ENCODE measurements at places on chromosomes 12 and 14.
A peak's percentile ranks its signal among the peaks of the same experiment; 100 is the strongest.

DNA sequence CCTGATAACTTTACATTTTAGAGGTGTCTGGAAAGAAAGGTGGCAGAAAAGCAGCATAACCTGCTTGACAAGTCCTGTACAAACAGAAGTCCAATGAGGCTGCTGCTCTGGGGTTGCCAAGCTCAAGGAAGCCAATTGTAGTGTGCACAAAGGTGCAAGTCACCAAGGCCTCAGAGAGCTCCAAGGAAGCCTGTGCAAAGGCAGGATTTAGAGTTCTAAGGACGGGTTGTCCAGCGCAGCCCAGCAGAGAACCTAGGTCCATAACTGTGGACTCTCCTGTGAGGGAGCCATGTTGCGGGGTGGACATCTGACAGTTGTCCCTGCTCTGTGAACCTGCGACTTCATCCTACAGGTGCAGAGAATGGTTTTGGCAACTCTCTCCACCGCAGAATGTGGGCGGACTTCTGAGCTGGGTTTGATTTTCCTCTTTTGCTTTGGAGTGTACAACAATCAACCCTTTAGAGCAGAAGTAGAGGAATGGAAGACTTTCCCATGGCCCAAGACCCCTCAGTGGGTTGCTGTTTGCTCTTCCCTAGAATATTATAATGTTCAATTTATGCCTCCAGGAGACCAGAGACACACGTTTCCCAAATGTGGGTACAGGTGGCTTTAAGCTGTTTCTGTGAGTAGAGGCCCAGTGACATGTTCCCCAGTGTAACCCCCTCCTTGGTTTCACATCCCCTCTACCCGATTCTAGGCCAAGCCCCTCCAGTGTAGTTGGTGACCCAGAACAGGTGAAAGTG, 81.0 kb downstream of the ETV6 start:
- no peak for DNase-seq

DNA sequence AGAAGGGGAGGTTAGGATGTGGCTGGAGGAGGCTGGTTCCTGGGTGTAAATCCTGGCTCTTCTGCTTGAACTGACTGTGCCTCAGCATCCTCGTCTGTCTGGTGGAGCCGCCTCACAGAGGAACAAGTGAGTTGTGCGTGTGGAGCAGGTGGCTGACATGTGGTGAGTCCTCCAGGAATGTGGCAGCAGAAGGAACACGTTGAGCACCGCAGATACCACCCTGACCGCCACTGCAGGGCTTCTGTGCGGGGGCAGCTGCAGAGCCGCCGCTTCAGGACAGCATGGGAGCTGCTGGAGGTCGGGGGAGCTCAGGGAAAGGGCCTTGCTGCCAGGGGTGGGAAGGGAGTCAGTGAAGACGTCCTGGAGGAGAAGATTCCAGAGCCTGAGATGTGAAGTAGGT, 48.9 kb downstream of the TRAF3 start:
- no peak for DNase-seq

GRCh38 chr14:60657456-60658210, 8.4 kb upstream of the SIX1 start:
- DNase-seq = no peak

DNA sequence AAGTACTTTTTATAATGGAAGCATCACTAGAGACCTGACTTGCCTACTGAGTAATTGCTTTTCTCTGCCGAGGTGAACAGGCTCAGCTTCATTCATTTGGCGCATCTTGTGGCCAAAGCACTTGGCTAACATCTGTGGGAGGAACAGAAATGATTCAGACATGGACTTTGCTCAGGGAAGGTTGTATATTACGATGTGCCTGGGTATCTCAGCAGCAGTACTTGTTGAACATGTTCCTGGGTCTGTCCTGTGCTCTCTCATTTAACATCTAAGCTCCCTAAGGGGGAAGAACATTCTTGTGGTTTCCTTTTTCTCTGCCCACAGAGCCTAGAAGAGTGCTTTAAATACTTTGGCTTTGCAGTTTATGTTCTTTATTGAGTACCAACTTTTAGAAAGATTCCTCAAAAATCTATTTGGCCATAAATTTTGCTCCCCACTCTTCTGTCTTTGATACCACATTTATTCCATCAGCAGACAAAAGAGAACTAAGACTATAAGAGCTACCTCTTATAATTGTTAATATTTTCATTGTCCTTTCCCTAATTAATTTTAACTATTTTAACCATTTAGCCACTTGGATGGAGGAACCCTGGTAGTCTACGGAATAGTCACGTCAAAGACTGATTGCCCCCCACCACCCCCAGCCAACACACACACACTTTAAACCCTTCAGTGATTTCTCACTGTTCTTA, 101.2 kb upstream of the EGLN3 start:
- no peak for DNase-seq

DNA sequence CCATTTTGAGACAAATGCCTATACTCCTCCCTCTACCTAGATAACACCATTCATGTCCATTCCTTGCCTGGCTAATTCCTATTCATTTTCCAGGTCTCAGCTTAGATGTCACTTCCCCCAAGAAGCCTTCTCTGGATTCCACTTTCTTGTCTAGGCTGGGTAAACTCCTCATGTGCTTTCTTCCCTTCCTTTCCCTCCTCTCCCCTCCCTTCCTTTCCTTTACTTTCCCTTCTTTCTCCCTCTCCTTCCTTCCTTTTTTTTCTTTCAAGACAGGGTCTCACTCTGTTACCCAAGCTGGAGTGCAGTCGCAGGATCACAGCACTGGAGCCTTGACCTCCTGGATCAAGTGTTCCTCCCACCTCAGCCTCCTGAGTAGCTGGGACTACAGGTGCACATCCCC, 3.5 kb upstream of the UTP20 start:
- no peak for DNase-seq

DNA sequence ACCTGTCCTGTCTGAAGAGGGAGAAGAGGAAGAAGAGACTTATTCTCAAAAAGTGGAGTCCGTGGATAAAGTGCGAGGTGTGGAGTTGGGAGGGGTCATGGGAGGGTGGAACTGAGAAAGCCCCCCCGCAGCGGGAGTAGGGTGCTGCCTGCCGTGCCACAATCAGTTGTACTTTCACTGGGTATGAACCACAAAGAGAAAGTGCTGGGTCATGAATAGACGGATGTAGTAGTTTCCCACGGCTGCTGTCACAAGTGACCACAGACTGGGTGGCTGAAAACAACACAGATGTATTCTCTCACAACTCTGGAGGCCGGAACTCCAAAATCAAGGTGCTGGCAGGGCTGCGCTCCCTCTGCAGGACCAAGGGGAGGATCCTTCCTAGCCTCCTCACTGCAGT, 5.5 kb downstream of the DNAH10 start:
- DNase-seq = peak; percentile 29

DNA sequence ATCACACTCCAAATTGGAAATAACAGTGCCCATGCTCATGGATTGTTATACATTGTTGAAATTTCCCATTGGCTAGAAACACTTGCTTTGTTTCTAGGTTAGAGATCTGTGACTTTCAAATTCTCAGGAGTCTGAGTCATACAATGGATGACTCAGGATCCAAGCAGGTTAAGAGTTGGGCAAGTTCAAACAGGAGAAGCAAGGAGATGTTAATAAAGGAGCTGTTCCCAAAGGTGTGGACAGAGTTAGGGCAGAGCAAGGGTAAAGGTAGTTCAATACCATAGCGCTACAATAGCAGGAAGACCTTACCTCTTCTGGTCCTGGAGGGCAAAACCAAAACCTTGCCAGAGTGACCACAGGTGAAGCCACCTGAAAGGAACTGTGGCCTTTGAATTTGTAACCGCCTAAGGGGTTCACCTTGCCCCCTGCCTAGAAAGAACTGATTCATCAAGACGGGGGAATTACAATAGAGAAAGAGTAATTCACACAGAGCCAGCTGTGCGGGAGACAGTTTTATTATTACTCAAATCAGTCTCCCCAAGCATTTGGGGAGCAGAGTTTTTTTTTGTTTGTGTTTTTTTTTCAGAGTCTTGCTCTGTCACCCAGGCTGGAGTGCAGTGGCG, 4.2 kb upstream of the AMN1 start:
- no peak for DNase-seq

DNA sequence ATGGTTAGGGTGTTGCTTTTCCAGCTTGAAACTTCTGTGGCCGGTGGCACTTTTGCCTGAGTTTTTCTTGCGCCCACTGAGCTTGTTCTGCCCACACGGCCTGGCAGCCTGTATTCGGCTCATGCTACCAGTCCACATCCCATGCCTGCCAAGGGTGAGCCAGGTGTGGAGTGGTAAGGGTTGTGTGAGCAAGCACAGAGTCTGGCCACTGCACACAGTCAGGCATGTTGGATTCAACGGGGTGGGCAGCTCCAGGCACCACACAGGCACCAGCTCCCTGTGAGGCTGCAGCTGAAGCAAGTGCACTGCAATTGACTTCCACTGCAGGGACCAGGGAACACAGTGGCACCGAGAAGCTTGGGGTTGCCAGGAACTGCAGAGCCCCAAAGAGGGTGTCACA, 18.8 kb upstream of the NTS start:
- DNase-seq = no peak

DNA sequence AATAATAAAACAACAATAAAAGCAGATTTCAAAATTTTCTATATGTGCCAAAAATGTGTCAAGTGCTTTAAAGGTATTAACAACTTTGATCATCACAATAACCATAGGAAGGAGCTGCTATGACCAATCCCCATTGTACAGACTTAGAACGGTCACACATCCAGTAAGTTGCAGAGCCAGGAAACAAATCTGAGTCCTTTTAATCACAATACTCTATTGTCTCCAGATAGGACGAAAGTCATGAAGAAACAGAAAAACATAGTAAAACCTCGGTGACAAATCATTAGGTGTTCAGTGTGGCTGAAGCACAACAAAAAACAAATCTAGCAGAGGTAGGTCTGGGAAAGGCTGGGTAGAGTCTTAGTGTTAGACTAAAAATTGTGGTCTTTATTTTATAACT, 178.8 kb downstream of the GRIP1 start:
- no peak for DNase-seq

- DNase-seq = no peak
Observed at GRCh38 chr14:71318097-71318459, 410.8 kb downstream of the PCNX1 start.

- no peak for DNase-seq
Observed at GRCh38 chr14:93778453-93778852, 9.8 kb downstream of the PRIMA1 start.

- DNase-seq = no peak
Observed at GRCh38 chr12:26659930-26660329, 173.1 kb downstream of the ITPR2 start.

DNA sequence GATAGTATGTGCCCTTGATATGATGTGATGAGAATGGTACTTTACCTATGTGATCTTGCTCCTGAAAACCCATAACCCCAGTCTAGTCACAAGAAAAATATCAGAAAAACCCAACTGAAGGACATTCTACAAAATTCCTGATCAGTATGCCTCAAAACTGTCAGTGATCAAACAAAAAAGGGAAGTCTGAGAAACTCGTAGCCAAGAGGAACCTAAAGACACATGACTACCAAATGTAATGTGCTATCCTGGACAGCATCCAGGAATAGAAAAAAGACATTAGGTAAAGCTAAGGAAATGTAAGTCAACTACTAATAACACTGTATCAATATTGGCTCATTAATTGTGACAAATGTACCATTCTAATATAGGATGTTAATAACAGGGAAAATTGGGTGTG, 4.1 kb upstream of the WIF1 start:
- no peak for DNase-seq

DNA sequence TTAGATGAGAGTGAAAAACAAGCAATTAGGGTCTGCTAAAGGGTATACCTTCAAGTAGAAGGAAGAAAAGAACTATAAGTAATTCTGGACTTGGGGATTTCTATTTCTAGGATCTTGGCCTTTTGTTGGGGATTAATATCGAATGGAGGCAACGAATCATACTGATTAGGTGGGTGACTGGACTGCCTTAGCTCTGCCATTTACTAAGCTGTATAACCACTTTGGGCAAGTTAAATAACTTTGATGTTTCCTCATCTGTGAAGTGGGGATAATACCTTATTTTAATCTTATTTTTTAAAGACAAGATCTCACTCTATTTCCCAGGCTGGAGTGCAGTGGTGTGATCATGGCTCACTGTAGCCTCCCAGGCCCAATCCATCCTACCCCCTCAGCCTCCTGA, 6.6 kb downstream of the IKBIP start:
- no peak for DNase-seq

- DNase-seq = no peak
Observed at GRCh38 chr14:28398506-28398905, 368.1 kb upstream of the FOXG1 start.

DNA sequence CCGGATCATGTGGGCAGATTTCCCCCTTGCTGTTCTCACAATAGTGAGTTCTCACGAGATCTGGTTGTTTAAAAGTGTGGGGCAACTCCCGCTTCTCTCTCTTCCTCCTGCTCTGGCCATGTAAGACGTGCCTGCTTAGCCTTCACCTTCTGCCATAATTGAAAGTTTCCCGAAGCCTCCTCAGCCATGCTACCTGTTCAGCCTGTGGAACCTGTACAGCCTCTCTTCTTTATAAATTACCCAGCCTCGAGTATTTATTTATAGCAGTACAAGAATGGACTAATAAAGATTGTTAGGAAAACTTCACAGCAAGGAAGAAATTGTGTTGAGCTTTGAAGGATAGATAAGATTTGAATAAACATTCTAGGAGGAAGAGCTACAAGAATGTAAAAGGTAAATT, 52.1 kb downstream of the KDM5A start:
- no peak for DNase-seq

- DNase-seq = no peak
Observed at GRCh38 chr12:111155521-111155920, 213.4 kb downstream of the PHETA1 start.

DNA sequence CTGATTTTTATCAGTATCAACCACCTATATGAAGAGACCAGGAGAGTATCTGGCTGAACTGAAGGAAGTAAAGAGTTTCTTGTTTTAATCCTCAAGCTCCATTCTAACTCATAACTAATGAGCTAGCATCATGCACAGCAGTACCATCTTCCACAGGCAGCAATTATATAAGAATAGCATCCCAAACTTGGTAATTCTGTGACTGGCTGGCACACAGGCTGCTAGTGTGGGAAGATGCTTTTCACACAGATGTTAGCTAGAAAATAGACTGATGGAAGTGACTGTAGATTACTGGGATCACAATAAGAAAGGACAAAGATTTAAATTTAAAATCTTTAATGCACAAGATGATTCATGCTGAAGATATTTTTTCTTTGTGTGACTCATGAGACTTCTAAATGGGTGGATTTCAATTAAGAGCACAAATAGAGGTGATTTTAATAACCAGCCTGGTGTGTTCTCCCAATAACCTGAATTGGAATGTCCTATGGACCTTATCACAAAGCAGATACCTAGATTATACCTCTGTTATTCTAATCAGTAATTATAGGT, 417.7 kb upstream of the ATXN7L3B start:
- no peak for DNase-seq

DNA sequence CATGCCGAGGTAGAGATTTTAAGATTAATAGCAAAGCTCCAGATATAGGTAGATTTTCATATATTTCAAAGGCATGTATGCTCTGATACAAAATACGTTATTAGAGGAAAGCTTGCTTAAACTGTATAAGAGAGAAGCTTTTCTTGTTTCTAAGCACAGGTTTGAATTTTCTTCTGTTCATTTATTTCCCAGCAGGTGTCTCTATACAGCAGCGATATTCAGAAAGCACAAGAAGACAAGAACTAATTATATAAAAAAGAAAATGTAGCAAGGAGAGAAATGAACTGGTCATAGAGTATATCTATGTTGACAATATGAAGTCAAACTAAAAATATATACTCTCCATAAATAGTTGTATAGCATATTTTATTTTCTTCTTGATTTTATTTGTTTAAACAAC, 307.4 kb upstream of the NOVA1 start:
- no peak for DNase-seq

- no peak for DNase-seq
Observed at GRCh38 chr12:117853600-117853999, 115.2 kb downstream of the KSR2 start.
